GM12878 (cell line): ENCODE measurements at places on chromosomes 16 and 17. TPM values are rescaled to one million over a fixed set of nuclear protein-coding genes. Genes with fewer than 3 reads are reported as not detected.

DNA sequence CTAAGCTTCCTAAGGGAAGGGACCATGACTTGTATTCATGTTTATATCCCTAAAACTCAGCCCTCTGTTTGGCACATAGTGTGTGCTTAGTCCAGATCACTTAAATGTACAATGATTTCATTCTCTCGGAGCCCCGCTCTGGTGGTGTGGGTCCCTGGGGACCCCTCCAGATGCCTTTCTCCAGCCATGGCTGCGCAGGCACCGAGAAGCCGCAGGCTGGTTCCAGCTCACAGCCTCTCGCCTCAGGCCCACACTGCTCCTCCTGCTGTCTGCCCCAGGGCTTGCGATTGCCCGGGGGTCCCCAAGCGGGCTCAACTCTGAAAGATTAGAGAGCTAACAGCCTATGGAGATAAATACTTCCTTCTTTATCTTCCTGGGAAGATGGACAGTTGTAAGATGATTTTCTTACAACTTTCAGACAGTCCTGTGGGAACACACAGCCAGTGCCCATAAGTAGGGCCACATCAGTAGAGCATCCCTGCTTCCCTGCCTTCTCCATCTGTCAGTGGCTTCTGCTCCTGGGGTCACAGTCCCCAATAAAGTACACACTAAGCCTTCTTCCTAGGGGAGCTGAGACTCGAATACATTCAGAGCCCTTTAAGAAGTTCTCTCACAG lies 66.2 kb downstream of the CENPV start:
- H3K4me1 ChIP-seq: peaks cover 40% of the 10 kb centered on the region
- DNase-seq: peak; percentile 51
- peak overlapping the region; percentile 92 for H3K27ac ChIP-seq

- no peak overlapping the region for H3K27ac ChIP-seq
- DNase-seq: no peak
- no peak overlapping the region for H3K4me3 ChIP-seq
- peaks cover 10% of the 10 kb centered on the region; the same call in 1 of the 2 replicates for H3K36me3 ChIP-seq
Observed at GRCh38 chr17:1029922-1030644, 33.2 kb downstream of the TIMM22 start.

DNA sequence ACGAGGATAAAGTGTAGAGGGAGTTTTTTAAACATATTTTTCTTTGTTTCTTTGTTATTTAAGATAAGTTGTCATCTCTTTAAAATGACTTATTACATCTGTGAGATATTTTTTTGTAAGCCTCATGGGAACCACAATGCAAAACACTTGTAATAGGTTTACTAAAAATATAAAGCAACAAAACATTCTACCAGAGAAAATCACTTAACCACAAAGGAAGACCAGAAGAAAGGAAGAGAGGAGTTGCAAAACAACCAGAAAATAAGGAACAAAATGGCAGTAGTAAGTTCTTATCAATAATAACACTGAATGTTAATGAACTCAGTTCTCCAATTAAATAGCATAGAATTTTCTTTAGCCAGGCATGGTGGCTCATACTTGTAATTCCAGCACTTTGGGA lies 22.9 kb downstream of the DHRS7B start:
- no peaks in the 10 kb centered on the region for H3K27me3 ChIP-seq
- no peak overlapping the region for H3K4me3 ChIP-seq
- DNase-seq: no peak
- H3K4me1 ChIP-seq: no peaks in the 10 kb centered on the region
- H3K27ac ChIP-seq: no peak overlapping the region

- H3K4me1 ChIP-seq: peaks cover 12% of the 10 kb centered on the region
- H3K27me3 ChIP-seq: no peaks in the 10 kb centered on the region
- H3K27ac ChIP-seq: peak overlapping the region; percentile 95
Observed at GRCh38 chr17:42387661-42388380, 421 bp downstream of the STAT3 start.

RPL23 gene
- 2,200 and 2,256 TPM in 2 replicates for total RNA-seq

VAT1L gene
- 0.11 and 0.18 TPM in 2 replicates for total RNA-seq

CDK3 gene
- total RNA-seq: 5.3 and 6.9 TPM in 2 replicates

DNA sequence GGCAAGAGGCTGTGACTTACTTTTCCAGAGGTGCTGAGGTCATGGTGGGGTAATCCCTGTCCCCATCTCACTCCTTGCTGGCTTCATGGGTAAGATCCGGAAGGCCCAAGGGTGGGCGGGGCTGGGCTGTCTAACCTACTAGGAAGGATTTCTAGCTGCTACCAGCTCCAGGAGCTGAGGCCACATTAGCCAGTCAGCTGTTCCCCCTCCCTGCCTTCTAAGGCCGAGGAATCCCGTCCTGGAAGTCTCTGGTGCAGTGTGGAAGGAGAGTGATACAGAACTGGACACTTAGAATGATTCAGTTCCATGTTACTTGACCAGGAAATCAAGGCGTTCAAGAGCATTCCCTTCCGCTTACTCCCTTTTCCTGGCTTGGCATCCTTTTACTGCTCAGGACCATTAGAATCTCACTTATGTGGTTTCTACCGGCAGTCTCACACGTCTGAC lies 8.9 kb downstream of the GNGT2 start:
- H3K36me3 ChIP-seq: no peaks in the 10 kb centered on the region
- no peak overlapping the region for H3K27ac ChIP-seq
- no peak overlapping the region for H3K4me3 ChIP-seq
- no peaks in the 10 kb centered on the region for H3K27me3 ChIP-seq

IRX6 gene
- total RNA-seq: not detected in 2 replicates

AGRP gene
- not detected in 2 replicates for total RNA-seq

EFNB3 gene
- total RNA-seq: 0.13 TPM in 1 of 2 replicates, not detected in the other

RPAIN gene
- 44.6 and 45.8 TPM in 2 replicates for total RNA-seq

- no peak overlapping the region for H3K4me3 ChIP-seq
- DNase-seq: no peak
- no peaks in the 10 kb centered on the region for H3K36me3 ChIP-seq
- no peaks in the 10 kb centered on the region for H3K27me3 ChIP-seq
- no peak overlapping the region for H3K27ac ChIP-seq
- H3K4me1 ChIP-seq: peaks cover 17% of the 10 kb centered on the region
Observed at GRCh38 chr17:74516561-74517328, 14.5 kb downstream of the CD300LB start.

CHD3 gene
- total RNA-seq: 77.5 and 86.8 TPM in 2 replicates

GRCh38 chr17:42179335-42179734 lies 1.6 kb downstream of the KCNH4 start:
- H3K27me3 ChIP-seq: no peaks in the 10 kb centered on the region
- H3K4me3 ChIP-seq: no peak overlapping the region
- no peak for DNase-seq
- H3K4me1 ChIP-seq: peaks cover 34% of the 10 kb centered on the region
- no peak overlapping the region for H3K27ac ChIP-seq
- H3K36me3 ChIP-seq: no peaks in the 10 kb centered on the region

- H3K36me3 ChIP-seq: no peaks in the 10 kb centered on the region
- no peak overlapping the region for H3K27ac ChIP-seq
- H3K4me3 ChIP-seq: peak overlapping the region; percentile 59
- no peak for DNase-seq
Observed at GRCh38 chr17:55238931-55239297, 25.8 kb upstream of the HLF start.

DNA sequence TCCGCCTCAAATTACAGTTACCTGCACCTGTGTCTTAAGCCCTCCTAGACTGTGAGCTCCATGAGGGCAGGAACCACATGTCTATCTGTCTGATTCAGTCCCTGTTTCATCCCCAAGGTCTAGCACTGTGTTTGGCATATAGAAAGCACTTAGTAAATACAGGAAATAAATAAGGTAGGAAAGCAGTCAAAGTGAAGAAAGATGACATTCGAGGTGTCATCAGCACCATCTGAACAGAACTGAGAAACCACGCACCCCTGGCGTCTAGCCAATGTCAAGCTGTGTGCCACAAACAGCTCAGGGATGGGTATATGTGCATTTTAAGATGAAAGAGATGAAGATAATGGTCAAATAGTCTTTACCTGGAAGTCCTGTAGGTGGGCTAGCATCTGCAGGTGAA lies 79.6 kb upstream of the ATP2A3 start:
- DNase-seq: peak; percentile 39
- H3K36me3 ChIP-seq: peaks cover 22% of the 10 kb centered on the region
- no peak overlapping the region for H3K4me3 ChIP-seq
- no peaks in the 10 kb centered on the region; the same call in 1 of the 2 replicates for H3K4me1 ChIP-seq

NAGS gene
- 0.64 TPM in 2 replicates for total RNA-seq

WNT9B gene
- total RNA-seq: not detected in 2 replicates

DNA sequence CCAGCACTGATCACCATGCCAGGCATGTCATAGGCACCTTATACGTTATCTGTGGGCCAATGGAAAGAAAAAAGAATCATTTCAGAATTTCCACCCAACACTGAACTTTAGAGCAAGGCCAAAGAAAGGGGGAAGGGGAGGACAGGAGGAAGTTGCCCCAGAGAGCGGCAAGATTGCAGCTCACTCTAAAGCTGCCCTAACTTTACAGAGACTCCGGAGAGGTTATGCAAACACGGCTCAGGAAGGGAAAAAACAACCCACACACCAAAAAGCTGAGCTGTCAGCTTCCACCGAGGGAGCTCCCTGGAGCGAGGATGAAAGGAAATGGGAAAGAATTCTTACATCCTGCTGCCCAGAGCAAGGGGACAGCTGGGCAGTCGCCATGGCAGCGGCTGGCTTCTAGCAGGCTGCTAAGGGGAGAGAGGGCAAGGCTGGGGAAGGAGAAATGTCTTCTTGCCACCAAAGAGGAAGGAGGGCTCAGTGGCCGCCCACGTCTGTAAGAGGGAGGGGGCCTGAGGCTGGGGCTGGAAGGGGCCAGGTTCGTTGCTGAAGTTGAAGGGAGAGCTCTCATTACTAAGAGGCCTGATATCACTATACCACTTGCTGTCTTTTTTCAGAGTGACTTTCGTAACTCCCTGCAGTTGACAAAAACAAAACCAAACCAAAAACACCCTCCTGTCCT lies 18.2 kb downstream of the COTL1 start:
- peak overlapping the region; percentile 69 for H3K4me3 ChIP-seq
- H3K27ac ChIP-seq: peak overlapping the region; percentile 100
- no peak for DNase-seq
- H3K36me3 ChIP-seq: peaks cover 14% of the 10 kb centered on the region

DNA sequence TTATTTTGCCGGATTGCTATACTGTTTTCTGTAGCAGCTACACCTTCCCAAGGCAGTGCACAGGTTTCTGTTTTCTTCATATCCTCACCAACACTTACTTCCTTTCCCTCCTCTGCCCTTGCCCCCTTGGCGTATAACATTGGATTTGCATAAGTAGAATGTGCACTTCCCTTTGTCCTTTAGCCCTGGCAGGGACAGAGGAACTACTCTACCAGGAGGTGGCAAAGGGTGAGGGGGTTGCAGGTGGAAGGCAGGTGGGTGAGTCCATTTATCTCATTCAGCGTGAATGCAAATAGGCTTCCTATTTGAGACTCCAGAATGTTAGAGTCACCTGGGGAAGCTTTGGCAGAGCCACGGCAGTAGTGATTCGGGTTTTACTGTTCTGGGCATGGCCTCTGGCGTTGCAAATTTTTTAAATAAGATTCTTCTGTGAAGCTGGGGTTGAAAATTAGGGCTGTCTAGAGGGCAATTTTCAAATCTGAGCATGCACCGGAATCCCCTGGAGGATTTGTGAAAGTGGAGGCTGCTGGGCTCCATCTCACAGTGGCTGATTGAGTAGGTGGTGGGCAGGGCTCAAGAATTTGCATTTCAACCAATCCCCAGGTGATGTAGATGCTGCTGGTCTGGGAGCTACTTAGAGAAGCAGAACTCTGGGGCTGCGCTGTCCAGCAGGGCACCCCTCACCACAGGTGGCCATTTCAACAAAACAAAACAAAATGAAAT lies 84.7 kb downstream of the PLCG2 start:
- peak overlapping the region; percentile 13; the same call in 1 of the 2 replicates for H3K4me3 ChIP-seq
- H3K36me3 ChIP-seq: peaks cover 48% of the 10 kb centered on the region
- H3K27me3 ChIP-seq: no peaks in the 10 kb centered on the region
- peaks cover 60% of the 10 kb centered on the region for H3K4me1 ChIP-seq

CX3CL1 gene
- 0.77 and 1.2 TPM in 2 replicates for total RNA-seq

RUNDC3A gene
- total RNA-seq: not detected in 2 replicates

- H3K4me3 ChIP-seq: no peak overlapping the region
- H3K27me3 ChIP-seq: peaks cover 14% of the 10 kb centered on the region
Observed at GRCh38 chr16:56673921-56674320, 4.3 kb downstream of the MT1H start.

DNA sequence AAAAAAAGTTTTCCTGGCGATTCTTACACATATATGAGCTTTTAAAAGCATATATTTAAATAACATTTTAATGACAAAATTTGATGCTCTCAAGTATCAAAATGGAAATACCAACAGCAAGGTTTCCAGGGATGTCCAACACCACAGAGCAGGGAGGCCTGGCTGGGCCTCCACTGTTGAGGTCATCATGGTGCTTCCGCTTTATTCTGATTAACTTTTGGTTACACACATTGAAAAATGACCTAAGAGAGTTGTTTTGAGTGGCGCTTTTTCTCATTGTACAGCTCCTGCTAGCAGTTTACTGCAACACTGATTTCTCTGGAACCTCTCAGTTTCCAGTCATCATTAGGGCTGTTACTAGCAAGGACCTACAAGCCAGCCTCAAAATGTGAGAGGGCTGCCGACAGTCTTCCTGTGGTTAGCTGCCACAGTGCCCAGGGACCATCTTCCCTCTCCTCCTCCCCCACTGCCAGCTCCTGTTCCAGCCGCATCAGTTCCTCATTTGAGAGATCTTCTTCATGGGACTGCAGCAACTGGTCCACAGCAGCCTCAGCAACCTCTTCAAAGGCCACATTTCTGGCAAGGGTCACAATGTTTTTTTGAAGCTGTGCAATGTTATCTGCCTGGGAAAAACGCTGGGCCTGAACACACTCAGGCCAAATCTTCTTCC lies 21.3 kb downstream of the DEF8 start:
- peaks cover 14% of the 10 kb centered on the region for H3K4me1 ChIP-seq
- no peaks in the 10 kb centered on the region for H3K27me3 ChIP-seq

DNA sequence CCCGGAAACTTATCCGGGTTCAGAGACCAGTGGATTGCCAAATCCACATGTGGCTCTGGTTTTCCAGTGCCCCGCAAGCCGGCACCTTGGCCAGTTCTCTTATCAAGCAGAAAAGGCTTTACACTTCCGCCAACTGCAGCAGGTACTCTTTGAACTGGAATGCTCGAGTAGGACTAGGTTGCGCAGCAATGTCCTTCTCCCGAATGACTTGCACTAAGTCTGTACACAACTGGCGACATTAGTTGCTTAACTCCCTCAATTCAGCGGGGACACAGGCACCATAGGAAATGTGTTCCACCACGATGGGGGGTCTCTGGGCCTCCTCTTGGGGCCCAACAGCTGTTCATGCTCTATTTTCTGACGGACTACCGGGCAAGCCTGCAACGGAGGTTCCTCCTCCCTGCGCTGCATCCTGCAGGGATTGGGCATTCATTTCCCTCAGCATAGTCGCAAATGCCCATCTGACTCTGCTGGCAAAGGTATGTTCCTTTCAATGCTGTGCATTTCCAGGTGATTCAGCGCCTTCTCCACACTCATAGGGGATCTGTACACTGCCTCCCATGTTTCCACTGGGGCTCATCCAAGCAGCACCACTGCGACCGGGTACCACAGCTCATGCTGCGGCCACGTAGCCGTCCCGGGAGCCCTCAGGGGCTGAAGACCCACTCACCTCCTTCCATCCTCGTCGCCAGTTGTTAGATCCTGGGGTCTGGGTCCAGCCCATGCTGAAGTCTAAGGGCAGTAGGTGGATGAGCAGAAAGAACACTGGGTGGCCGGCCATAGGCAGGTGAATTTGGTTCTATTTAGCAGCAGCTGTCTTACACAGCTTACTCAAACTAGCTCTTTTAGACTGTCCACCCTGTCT lies 34.2 kb upstream of the APPBP2 start:
- H3K4me3 ChIP-seq: no peak overlapping the region
- no peak for DNase-seq
- no peaks in the 10 kb centered on the region for H3K36me3 ChIP-seq
- H3K4me1 ChIP-seq: no peaks in the 10 kb centered on the region
- H3K27ac ChIP-seq: no peak overlapping the region

- no peaks in the 10 kb centered on the region for H3K27me3 ChIP-seq
- DNase-seq: no peak
- H3K4me1 ChIP-seq: no peaks in the 10 kb centered on the region
- no peak overlapping the region for H3K27ac ChIP-seq
Observed at GRCh38 chr16:2706611-2707311, 13.3 kb downstream of the PRSS27 start.

CCDC144A gene
- total RNA-seq: 0.92 and 1.3 TPM in 2 replicates
